ENCODE measurements at places on chromosomes 7 and 10.
A peak's percentile ranks its signal among the peaks of the same experiment; 100 is the strongest.

- DNase-seq, result no peak
Measured at GRCh38 chr7:159028508-159029401, 115.9 kb downstream of the VIPR2 start.

DNA sequence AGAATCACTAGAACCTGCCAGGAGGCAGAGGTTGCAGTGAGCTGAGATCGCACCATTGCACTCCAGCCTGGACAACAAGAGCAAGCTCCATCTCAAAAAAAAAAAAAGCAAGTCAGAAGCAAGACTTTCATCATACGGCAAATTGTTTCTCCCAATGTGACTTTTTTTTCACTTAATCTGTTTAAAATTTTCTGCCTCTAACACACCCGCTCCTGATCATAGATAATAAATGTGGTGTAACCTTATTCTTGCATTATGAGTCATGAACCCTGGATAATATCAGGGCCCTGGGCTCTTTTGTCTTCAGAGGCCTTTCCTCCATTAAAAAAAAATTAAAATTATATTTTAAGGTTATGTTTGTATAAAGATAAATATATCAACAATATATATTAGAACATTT lies 111.4 kb upstream of the JCAD start:
- no peak for DNase-seq

DNA sequence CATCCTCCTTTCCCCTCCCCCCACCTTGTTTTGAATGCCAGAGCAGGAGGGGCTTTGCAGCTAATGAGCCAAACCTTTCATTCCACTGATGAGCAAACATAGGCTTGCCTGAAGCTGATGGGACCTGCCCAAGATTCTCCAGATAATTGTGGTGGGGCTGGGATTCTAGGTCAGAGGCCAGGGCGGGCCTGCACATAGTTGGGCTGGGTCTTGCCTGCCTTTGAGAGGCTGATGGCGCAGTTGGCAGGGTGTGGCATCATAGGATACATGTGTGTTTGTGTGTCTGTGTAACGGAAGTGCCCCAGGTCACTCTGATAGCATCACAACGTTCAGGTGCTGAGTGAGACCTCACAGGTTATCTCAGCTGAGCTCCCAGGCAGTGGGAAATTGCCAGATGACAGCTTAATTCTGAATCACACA lies 22.9 kb downstream of the BTBD16 start:
- no peak for DNase-seq

- DNase-seq, result no peak
Measured at GRCh38 chr10:33967606-33968120, 633.2 kb upstream of the NRP1 start.

- DNase-seq, result no peak
Measured at GRCh38 chr10:50291261-50291850, 40.0 kb upstream of the ASAH2 start.

DNA sequence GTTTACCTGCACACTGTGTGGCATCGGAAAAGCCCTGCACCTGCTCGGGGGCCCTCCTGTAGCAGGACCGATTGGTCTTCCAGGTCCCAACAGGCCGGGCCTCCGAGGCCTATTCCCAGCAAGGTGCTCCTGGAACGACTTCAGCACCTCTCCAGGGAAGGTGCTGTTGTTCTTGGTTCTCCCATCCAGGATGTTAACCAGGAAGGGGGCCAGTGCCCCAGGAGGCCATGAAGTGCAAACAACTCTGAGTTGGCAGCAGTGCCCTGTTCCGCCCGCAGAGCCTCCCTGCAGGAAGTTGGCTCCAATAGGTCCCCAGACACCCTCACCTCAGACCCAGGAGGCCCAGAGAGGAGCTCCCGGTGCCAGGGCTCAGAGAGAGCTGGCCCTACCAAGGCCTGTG lies 64.0 kb upstream of the DUSP5 start:
- DNase-seq, result no peak

DNA sequence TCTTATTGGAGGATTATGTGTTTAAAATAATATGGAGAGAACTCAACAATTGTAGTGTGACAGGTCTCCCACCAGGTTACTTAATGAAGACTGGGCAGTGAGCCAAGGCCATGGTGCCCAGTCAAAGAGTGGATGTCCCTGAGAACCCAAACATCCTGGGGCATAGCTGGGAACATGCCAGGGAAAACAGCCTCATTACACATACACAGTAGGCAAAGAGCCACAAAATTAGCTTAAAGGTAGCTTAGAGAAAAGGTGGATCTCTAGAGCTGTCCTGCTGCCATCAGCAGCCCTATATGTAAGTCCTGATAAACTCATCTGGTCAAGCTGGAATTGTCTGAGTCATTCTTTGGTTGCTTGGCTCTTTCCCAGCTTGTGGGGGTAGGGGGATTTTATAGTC lies 287.8 kb downstream of the PHF14 start:
- DNase-seq, result no peak

DNA sequence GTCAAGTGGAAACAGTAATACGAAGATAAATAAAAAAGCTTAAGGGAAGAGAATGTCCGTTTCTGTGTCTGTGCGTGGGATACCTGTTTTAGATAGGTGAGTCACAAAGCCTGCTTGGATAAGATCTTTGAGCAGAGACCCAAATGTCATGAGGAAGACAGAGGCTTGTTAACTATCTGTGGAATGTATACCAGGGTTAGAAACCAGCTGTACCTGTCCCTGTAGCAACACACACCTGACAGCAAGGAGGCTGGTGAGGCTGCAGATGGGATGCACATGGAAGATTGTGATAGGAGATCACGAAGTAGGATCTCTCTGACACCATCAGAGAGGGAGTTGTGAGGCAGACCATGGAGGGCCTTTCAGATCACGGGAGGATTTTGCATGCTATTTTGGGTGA lies 105.3 kb downstream of the ARHGAP21 start:
- DNase-seq, result no peak

DNA sequence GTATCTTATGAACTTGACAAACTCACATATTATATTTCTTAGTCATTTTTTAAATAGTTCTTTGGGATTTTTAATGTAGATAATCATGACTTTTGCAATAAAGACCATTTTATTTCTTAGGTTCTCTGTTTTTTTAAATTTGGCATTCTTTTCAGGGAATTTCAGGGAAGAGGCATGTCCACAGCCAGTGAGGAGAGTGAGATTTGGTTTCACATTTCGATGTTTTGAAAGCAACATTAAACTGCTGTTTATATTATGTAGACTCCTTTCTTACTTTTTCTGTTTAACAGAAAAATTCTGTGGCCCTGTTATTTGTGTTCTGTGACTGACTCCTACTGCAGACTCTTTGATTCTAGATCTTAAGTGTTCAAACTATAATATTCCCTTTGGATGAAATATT lies 153.7 kb downstream of the FAM107B start:
- DNase-seq, result no peak

GRCh38 chr10:61786728-61787127 lies 114.8 kb upstream of the ARID5B start:
- peak; percentile 45 for DNase-seq

Data from skeletal muscle cell (primary cell).